Left ventricle myocardium inferior (tissue), 1 donor: ENCODE measurements at places on chromosomes 5 and 9.

- DNase-seq, result no peak
- H3K27ac ChIP-seq, result peak overlapping the region; percentile 62
- peak overlapping the region; percentile 72 for H3K4me3 ChIP-seq
- peaks cover 13% of the 10 kb centered on the region for H3K4me1 ChIP-seq
- no peaks in the 10 kb centered on the region for H3K36me3 ChIP-seq
Measured at GRCh38 chr5:180090769-180091546, 19.4 kb upstream of the RNF130 start.

DNA sequence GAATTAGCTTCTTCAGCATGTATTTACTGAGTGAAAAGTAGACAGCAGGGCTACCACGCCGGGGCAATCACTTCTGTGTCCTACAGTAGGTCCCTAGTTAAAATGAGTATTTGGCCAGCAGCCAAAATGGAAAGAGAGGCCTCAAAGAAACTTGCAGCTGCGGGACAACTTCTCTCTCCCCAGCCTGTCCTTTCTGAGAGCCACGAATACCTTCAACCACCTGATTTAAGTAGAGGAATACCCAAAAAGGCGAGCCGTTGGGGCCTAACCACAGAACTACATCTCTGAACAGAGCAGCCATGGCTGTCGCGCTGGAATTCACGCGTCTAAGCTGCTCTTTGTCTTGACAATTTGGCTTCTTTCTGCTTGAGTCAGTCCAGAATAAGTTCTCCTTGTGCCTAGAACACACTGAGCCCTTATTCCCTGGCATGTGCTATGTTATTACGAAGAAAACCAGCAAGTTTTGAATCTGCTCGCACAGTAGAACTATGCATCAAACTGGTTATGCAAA is 43.8 kb upstream of the GOLPH3 start:
- peaks cover 14% of the 10 kb centered on the region for H3K4me1 ChIP-seq
- no peak overlapping the region for H3K4me3 ChIP-seq
- no peaks in the 10 kb centered on the region for H3K27me3 ChIP-seq
- DNase-seq, result no peak
- peak overlapping the region; percentile 70 for H3K27ac ChIP-seq

GRCh38 chr9:127586537-127586936 is 25.5 kb upstream of the STXBP1 start:
- no peaks in the 10 kb centered on the region for H3K36me3 ChIP-seq
- no peak overlapping the region for H3K27ac ChIP-seq
- peaks cover 6% of the 10 kb centered on the region for H3K4me1 ChIP-seq
- H3K4me3 ChIP-seq, result no peak overlapping the region
- no peaks in the 10 kb centered on the region for H3K27me3 ChIP-seq

- no peak overlapping the region for H3K27ac ChIP-seq
- no peaks in the 10 kb centered on the region for H3K4me1 ChIP-seq
- no peak for DNase-seq
- no peak overlapping the region for H3K4me3 ChIP-seq
- H3K27me3 ChIP-seq, result no peaks in the 10 kb centered on the region
- H3K36me3 ChIP-seq, result no peaks in the 10 kb centered on the region
Measured at GRCh38 chr5:17910318-17910717, 276.1 kb downstream of the TAF11L14 start.

- H3K36me3 ChIP-seq, result no peaks in the 10 kb centered on the region
- H3K4me1 ChIP-seq, result no peaks in the 10 kb centered on the region
- H3K27ac ChIP-seq, result no peak overlapping the region
- no peaks in the 10 kb centered on the region for H3K27me3 ChIP-seq
- no peak for DNase-seq
- no peak overlapping the region for H3K4me3 ChIP-seq
Measured at GRCh38 chr5:120919017-120919416, 454.9 kb downstream of the PRR16 start.
